Activated naive CD4-positive, alpha-beta T cell treated with anti-CD3 and anti-CD28 coated beads, Interleukin-2, amount 50 U/mL, for 16 hours (primary cell): ENCODE measurements at places on chromosomes 7 and 10.

DNA sequence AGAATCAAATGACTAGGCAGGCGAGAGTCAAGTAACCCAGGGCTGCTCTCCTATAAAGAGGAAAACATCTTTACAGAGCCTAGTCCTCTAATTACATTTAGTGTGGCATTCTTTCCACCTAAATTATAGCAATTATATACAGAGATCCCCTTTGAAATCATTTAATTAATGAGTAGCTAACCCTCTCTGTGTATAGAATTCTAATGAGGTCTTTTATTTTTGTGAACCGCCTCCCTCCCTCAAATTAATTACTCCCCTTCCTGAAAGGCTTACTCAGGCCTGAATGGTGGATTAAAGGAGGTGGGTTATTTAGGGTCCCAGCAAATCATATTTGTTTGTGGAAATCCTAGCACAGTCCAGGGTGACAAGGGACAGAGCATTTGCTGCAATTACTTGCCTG is 551.8 kb downstream of the SORCS3 start:
- DNase-seq = no peak

DNA sequence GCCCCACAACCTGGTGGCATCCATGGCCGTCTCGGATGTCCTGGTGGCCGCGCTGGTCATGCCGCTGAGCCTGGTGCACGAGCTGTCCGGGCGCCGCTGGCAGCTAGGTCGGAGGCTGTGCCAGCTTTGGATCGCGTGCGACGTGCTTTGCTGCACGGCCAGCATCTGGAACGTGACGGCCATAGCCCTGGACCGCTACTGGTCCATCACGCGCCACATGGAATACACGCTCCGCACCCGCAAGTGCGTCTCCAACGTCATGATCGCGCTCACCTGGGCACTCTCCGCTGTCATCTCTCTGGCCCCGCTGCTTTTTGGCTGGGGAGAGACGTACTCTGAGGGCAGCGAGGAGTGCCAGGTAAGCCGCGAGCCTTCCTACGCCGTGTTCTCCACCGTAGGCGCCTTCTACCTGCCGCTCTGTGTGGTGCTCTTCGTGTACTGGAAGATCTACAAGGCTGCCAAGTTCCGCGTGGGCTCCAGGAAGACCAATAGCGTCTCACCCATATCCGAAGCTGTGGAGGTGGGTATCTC is 1.1 kb downstream of the HTR5A start:
- no peak for DNase-seq

GRCh38 chr10:118349235-118349634 is 7.1 kb upstream of the FAM204A start:
- no peak for DNase-seq

- DNase-seq = no peak
These were observed 28.5 kb downstream of the NUDT1 start for GRCh38 chr7:2270495-2270894.

- DNase-seq = no peak
These were observed 125.1 kb upstream of the LYZL1 start for GRCh38 chr10:29163746-29164145.

DNA sequence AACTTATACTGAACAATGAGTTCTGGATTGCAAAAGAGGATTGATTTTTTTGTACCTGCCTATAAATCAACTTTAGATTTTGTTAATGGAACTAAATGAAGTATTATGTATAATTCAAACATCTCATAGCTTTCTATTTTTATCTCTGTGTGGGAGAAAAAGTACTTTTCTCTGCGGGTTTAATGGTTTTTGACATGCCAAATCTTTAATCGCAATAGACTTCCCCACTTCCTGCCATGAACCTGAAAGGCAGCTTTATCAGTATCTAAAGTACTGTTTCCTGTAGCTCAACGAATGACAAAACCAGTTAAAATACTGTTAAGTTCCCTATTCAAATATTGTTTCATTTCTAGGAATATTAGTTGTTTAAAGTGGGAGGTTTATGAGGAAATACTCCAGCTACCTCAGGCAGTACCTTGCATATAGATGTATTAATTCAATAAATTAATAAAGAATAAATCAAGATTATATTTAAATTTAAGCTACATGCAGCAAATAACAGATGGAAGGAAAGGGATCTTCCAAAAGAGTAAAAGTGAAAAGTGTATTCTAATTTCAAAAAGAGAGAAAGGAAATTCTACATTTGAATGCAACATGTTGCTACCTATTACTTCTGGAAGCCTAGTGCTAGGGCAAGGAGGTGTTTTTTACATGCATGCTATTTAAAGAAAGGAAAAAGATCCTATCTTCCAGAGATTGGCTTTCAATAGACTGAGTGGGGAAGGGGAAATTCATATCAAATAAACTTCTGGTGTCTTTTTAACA is 75.9 kb downstream of the SVOPL start:
- DNase-seq = no peak

DNA sequence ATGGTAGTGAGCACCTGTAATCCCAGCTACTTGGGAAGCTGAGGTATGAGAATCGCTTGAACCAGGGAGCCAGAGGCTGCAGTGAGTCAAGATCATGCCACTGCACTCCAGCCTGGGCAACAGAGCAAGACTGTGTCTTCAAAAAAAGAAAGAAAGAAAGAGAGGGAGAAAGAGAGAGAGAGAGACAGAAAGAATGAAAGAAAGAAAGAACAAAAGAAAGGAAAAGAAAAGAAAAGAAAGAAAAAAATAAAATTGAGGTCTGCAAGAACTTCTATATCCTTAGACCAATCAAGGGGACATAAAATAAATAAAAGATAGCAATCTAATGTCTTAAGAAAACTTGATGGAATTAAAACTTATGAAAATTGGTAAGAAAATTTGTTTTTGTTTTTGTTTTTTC is 34.9 kb upstream of the PARD3 start:
- no peak for DNase-seq

- DNase-seq = no peak
These were observed 56.2 kb downstream of the CRPPA start for GRCh38 chr7:16365177-16365576.

GRCh38 chr10:127374074-127374680 is 174.9 kb upstream of the NPS start:
- no peak for DNase-seq
